ENCODE measurements at places on chromosomes 3 and 15.

DNA sequence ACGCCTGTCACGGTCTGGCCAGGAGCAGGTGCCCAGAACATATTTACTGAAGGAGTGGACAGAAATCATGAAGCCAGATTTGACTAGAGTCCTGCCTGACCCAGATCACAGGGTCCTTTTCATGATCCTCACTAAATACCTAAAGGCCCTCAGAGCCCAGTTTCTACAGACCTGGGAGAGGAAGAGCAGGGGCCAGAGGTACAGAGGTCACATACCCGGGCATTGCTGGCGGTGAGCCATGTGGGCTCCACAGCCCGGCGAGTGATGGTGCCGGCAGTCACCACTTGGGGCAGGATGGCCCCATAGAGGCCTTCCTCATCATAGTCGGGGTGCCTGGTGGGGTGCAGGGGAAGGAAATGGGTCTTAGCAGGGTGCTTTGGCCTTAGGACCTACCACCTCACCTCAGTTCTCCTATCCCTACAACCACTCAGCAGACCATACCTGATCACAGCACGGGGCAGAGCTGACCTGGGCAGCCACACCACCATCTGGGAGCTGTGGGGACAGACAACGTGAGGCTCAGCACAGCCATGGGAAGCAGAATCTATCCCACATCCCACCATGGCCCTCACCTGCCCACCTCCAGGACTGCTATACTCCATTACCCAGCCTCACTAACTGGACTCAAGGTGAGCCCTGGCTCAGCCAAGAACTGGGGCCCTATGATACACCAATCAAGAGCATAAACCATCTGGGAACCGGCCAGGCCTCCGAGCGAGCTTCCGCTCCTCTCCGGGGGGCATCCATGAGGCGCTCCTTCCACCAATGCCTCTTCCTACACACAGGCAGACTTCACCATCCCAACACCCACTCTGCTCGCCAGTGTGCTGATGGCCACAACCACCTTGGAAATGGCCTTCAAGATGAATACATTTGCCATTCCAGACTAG is 12.9 kb downstream of the POLG start:
- DNase-seq = no peak

GRCh38 chr15:80151148-80151547 is 1.7 kb upstream of the FAH start:
- no peak for DNase-seq

- no peak for DNase-seq
Measured at GRCh38 chr3:114645392-114645791, 351.6 kb downstream of the TIGIT start.

- peak; percentile 21 for DNase-seq
Measured at GRCh38 chr3:73086071-73086494, 24.6 kb downstream of the EBLN2 start.

- no peak for DNase-seq
Measured at GRCh38 chr3:183812761-183813445, 12.5 kb downstream of the MAP6D1 start.

DNA sequence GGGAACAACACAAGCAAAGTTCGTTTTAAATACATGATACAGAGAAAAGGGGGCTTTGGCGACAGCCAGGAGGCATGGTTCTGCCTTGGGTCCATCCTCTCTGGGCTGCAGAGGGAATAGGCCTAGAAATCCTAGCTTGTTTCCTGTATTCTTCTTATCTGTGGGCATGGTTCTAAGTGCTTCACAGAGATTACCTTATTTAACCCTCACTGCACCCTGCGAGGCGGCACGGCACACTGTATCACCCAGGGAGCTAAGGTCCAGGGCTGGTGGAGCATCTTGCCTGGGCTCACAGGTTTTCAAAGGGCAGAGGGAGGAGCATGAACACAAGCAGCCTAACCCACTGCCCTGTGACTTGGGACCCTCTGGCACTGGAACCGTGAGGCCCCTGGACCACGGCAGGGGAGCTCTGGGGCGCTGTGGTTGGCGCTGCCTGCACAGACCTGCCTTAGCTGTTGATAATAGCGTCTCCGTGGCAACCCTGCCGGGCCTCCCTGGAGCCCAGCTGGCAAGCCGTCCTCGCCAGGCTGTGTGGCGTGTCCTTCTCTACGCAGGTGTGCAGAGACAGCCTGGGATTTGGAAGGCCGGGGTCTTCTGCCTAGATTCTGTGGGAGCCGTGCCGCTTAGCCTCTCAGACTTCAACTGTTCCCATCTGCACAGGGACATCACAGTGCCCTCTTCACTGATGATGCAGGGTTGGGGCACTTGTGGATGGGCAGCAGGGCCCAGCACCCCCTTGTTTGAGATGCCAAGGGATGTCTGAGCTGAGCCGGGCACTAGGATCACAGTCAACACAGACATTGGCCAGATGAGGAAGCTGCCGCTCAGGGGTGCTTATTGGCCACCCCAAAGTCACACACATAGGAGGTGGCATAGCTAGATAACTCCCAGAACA is 154.6 kb upstream of the TLE3 start:
- DNase-seq = no peak

DNA sequence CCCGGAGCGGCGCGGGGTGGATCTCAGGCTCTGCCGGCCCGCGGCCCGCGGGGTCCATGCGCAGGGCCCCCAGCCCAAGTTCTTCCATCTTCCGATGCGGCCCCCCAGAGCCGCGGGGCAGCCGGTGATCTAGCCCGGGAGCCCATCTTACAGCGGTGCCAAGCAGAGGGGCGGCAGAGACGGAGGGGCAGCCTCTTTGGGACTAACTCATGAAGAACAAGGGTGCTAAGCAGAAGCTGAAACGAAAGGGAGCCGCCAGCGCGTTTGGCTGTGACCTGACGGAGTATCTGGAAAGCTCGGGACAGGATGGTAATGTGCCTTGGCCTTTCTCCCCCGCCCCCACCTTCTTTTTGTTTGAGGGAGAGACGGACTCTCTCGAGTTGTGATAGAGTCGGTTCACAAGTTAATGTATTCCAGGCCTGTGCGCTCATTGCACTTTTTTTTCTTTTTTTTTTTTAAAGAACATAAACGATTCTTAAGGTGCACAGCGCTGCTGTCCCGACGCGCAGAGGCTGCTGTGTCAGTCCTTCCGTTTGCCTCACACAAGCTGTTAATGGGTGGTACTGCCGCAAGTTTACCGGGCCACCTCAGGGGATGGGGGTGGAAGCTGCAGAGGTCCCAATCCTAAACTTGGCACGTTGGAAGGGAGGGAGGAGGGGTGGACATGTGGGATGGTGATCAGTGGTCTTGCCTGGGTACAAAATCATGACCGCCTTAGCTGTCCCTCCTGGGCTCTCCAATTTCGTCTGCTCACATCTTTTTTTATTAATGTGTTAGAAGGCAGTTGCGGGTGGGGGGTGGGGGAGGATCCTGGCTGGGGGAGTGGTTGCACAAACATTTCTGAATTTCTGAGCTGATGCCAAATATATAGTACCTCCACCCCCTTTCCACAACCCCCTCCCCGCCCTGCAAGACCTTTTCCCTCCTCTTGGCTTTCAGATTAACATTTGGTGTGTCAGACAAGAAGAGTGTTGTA is 801 bp downstream of the ARHGAP31 start:
- DNase-seq = peak; percentile 56

- DNase-seq = no peak
Measured at GRCh38 chr15:82851306-82851850, 42.0 kb downstream of the WHAMM start.

- DNase-seq = no peak
Measured at GRCh38 chr3:160746976-160747375, 9.1 kb upstream of the PPM1L start.

- DNase-seq = no peak
Measured at GRCh38 chr15:53837263-53837662, 77.8 kb upstream of the WDR72 start.

DNA sequence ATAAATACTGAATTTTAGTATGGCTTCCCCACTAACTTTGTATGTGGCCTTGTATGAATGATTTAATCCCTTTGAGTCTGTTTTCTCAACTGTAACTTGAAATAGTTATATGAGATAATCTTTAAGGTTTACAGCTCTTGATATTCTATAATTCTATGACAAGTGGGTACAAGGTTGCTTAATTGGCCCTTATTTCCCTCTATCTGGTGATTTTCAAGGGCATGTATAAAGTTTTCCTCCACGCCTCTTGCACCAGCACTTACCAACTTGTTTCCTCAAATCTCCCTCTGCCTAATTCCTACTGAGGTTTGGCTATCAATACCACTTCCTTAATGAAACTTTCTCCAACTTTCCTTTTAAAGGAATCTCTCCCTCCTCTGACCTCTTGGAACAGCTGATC is 112.9 kb downstream of the ISL2 start:
- no peak for DNase-seq

- no peak for DNase-seq
Measured at GRCh38 chr15:47987461-47987860, 133.3 kb upstream of the SLC24A5 start.

- no peak for DNase-seq
Measured at GRCh38 chr15:85642693-85643066, 152.0 kb downstream of the KLHL25 start.

DNA sequence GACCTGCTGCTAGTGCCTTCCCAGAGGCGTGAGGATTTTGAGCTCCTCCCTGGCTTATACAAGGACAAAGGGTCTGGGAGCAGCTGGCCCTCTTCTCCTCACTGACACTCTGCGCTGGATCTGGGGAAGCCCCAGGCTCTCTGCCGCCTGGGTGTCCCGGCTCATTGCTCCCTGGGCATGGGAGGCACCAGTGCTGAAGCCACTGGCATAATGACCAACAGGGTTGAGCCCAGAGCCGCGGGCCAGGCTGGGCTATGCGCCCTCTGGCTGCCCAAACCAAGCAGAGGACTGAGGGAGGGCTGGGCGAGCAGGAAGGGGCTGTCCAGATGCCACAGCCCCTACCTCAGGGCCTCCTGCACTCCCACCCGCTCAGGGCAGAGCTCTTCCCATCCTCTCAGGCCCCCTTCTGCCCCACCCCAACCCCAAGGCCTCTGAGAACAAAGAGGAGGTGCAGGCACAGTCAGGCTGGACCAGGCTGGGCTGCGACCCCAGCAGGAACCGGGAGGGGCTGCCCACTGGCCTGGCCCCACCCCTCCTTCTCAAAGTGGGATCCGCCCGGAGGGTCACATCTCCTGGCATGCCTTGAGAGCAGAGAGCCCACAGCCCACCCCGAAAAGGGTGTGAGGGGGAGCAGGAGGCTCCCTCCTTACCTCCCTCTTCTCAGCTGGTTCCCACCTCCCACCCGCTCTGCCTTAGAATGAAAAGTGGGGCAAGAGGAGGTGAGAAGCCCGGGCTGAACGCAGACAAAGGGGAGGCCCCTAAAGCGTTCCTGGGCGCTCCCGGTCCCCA is 1.6 kb downstream of the LINGO1 start:
- no peak for DNase-seq

- no peak for DNase-seq
Measured at GRCh38 chr15:63801171-63801570, 32.6 kb downstream of the HERC1 start.

DNA sequence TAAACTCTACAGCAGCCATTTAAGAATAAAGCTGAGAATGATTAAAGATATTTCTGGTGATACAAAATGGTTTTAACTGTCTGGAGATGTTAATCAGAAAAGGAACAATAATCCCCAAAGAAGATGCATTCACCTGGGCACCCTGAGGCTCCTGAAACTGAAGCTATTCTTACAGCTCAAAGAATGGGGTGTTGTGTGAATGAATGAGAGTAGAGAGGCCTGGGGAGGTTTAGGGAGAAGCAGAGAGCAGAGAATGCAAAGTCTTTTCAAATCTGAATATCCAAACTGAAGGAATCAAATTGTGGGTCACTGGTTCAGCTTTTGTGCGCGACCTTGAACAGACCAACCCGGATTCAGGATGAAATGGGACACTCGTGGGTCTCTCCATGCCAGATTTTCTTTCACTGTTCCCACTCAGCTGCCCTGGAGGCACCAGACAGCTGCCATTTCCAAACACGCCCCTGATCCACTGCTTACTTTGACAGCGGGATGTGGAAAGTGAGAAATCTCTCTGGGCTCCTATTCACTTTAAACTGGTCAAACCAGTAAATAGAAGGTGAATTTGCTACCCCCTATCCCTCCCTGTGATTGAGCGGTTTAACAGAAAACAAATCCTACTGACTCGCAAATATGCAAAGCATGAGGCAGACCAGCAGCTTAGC is 485.5 kb upstream of the THBS1 start:
- DNase-seq = no peak

- DNase-seq = peak; percentile 18
Measured at GRCh38 chr15:67511606-67512005, 9.3 kb upstream of the C15orf61 start.

DNA sequence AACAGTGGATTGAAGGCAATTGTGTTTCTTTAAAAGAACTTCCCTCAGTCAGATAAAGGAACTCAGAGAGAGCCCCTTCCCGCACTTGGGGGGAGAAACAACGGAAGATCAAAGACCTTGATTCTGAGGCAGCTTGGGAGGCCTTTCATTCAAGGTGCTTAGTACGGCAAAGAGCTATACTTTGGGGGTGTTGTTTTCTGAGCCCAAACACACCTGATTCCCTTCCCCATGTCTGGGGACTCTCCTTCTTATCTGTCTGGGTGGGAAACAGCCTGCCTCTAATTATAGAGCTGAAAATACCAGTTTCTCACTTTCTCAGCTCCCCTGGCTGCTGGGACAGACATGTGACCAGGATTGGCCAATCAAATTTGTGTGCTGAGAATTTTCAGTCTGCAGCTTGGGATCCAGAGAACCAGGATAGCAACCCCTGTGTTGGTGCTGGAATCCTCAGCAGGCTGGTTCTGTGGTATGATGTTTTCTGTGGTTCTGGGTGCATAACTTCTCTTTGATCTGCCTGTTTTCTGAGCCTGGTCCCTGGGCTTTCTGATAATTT is 19.4 kb upstream of the IQCF6 start:
- no peak for DNase-seq

GRCh38 chr3:186511245-186511644 is 32.9 kb downstream of the CRYGS start:
- DNase-seq = peak; percentile 41

- no peak for DNase-seq
Measured at GRCh38 chr15:46383978-46384377, 749.1 kb downstream of the SQOR start.

DNA sequence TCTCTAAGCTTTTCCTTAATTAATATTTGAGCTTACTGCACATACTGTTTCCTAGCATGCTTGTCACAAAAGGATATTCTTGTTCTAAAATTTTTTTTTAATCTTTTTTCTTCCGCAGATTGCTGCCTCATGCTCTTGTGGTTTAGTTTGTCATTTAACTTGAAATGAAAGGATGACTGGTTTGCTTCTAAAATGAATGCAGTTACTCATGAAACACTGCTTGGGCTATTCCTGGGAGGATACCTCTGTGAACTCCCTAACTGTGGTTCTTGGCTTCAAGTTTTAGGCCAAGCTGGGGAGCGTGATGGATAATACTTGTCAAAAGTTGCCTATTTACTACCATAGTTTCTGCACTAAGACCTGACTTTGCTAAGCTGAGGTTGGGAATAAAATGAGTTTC is 64.0 kb downstream of the USP13 start:
- DNase-seq = no peak

- DNase-seq = no peak
Measured at GRCh38 chr3:10688126-10688525, 127.9 kb upstream of the SLC6A11 start.

DNA sequence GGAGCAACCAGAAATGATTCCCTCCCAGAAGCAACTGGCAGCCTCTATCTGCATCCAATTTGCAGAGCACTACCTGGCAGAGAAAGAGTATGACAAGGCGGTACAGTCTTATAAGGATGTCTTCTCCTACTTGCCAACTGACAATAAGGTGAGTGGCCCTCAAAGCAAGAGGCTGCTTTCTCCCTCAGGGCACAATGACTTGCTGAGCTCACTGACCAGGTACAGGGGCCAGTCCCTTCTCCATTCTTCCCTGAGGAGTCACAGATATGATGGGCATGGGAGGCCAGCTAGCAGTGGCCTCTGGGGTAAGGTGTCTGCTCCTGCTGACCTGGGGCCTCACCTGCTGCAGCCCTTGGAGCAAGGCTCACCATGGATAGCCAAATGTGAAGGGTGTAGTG is 20.3 kb downstream of the CSRNP1 start:
- no peak for DNase-seq
